ENCODE measurements at places on chromosomes 4 and X.

GRCh38 chrX:33589316-33589715, 378.0 kb upstream of the DMD start:
- DNase-seq: no peak

DNA sequence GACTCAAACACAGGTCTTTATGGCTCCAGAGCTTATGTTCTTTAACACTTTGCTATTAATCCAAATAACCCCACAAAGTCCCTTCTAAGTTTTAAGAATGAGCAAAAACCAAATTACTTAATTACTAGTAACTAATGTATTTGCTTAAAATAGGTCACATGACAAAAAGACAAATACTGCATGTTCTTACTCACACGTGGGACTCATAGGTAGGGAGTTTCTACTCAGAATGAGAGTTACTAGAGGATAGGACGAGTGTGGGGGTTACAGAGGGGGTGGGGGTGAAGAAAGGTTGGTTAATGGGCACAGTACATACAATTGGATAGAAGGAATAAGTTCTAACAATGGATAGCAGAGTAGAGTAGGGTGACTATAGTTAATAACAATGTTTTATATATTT, 5.8 kb downstream of the RPS6KA3 start:
- no peak for DNase-seq

DNA sequence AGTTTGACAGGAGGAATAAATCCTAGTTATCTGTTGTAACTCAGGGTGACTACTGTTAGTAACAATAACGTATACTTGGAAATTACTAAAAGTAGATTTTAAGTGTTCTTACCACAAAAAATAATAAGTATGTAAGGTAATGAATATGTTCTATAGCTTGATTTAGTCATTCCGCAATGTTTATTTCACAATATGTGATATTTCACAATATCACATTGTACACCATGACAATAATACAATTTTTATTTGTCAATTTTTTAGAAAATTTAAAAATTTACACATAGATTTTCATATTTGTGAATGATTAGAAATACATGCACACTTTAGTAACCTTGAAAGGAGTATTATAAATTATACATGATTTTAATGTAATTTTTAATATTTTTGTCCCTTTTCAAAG, 812.7 kb upstream of the FTHL17 start:
- DNase-seq: no peak

GRCh38 chr4:16205298-16206164, 20.7 kb downstream of the TAPT1 start:
- peak; percentile 16 for DNase-seq

DNA sequence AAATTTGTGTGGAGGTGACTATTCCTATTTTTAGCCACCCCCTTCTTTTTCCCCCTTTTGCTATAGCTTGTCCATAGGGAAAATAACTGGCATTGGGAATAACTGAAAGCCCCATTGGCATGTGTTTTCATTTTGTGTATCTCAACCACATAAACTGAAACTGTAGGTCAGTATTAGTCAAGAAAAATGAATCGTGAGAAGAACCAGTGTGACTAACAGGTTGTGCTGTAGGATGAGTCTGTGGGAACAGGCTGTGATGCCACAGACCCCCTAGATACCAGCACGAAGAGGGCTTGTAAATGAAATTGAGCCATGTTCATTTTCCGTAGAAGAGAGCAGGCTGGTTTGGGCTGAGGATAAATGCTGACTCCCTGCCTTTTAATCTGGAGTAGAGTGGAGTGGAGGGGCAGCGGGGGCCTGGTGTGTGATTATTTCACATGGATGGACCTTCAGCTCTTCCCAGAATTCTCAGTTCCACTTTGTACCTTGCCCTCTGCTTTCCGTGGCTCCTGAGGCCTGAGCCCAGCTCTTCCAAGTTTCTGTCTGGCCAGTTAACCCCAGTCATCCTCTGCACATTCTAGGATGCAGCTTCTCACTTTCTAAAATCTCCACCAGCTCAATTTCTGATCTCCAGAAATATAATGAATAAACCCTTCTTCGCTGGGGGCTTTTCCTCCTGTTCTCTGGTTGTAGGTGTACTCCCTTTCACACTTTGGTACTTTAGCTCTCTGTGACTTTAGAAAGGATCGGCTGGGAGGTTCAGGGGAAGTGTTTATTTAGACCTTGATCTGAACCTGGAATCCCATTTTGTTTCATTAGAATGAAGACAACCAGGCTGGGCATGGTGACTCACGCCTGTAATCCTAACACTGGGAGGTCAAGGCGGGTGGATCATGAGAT, 37.3 kb downstream of the DCUN1D4 start:
- DNase-seq: no peak

GRCh38 chr4:118765399-118765798, 70.5 kb downstream of the SEC24D start:
- DNase-seq: no peak

- no peak for DNase-seq
Measured at GRCh38 chrX:20212486-20213089, 54.1 kb downstream of the RPS6KA3 start.

- DNase-seq: no peak
Measured at GRCh38 chr4:98102660-98103059, 40.6 kb downstream of the STPG2 start.

DNA sequence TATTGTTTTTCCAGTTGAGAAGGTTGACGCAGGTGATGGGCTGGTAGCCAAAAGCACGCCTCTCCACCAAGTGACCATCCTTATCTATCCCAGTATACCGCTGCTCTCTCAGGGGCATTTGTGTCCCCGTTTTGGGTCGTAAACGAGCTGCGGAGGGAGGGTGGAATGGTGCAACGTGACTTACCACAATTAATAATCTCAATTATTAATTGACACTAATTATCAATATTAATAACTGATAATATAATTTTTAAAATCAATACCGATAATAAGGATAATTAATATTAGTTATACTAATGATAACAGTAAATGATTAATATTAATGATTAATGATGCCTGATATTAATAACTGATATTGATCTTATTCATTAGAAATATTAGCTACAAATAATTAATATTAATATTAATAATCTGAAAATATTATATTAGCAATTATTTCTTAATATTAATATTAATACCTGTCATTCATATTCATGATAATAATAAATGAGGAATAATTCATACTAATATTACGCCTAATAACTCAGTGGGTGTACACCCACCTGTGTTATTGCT, 56.1 kb downstream of the OTOP1 start:
- no peak for DNase-seq

- DNase-seq: no peak
Measured at GRCh38 chr4:85763202-85763601, 288.3 kb downstream of the ARHGAP24 start.

DNA sequence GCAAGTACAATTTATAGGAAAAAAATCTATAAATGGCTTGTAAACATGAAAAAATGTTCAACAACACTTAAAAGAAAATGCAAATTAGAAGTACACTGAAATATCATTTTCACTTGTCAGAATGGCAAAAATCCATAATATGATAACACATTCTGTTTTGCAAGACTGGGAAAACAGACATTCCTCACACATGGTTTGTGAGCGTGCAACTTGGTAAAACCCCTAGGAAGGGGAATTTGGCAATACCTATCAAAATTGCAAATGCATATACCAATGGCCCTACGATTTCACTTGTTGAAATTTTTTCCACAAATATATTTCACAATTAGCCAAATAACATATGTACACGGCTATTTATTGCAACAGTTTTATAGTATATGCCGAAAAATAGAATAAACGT, 31.4 kb downstream of the TBC1D9 start:
- no peak for DNase-seq

- no peak for DNase-seq
Measured at GRCh38 chr4:34636623-34637022, 1607.7 kb downstream of the ARAP2 start.

DNA sequence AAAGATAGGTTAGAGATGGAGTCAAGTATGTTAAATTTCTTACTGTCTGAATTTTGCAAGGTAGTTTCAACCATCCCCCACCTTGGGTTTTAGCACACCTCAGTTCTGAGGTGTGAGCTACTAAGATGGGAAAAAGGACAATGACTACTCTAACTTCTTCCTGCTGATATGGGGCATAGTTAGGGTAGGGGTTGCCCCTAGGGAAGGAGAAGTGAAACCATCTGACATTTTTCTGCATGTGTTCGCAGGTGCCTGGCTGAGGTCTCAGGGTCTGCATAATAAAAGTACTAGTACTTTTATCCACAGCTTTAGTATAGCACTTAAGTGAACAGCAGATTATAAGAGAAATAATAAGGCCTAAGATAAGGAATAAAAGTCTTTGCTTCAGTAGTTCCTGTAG, 129.5 kb upstream of the CYSLTR1 start:
- no peak for DNase-seq

- no peak for DNase-seq
Measured at GRCh38 chrX:150856101-150856500, 42.4 kb downstream of the CD99L2 start.

GRCh38 chr4:150590631-150591030, 8.7 kb downstream of the MAB21L2 start:
- DNase-seq: no peak

DNA sequence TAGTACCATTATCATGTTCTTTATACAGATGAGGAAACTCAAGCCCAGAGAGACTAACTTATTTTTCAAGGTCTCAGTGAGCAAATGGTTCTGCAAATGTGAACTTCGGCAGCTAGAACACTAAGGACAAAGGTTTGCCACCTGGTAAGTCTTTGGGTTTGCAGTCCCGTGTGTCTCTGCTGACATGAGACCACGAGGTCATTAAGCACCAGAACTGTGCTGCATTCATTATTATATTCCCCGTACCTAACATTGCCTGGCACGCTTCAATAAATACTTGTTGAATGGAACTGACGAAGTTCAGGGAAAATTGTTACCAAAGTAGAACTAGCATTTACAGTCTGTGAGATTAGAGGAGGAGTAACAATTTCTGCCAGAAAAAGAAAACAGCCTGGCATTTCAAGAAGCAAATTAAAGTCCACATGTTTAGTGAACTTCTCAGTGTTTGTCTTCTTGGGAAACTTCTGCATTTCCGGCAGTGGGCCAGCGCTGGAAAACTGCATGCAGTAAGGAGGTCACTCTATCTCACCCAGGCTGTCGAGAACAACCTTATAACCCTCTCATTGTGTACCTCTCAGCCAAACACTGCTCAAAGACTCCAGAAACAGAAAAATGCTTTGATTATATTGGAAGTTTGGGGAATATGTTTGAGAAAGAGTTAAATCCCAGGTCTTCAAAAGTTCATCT, 67.4 kb upstream of the CPEB2 start:
- DNase-seq: no peak

Data from DMS79 (cell line).